ENCODE measurements at places on chromosomes 7 and 10.

DNA sequence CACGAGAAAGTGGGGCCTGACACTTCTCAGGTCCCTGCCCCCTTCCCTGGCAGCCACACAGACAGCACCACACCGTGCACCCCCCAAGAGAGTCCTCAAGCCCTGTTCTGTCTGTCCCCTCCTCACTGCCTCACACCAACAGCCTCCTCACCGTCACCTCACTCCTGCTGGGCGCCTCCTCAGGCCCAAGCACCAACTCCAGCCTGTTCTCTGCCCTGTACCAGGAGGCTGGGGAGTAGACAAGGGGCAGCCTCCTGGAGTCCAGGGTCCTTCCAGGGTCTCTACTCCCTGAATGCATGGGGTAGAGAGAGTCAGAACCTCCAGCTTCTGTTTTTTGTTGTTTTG, 26.9 kb upstream of the ELN start:
- DNase-seq: no peak

DNA sequence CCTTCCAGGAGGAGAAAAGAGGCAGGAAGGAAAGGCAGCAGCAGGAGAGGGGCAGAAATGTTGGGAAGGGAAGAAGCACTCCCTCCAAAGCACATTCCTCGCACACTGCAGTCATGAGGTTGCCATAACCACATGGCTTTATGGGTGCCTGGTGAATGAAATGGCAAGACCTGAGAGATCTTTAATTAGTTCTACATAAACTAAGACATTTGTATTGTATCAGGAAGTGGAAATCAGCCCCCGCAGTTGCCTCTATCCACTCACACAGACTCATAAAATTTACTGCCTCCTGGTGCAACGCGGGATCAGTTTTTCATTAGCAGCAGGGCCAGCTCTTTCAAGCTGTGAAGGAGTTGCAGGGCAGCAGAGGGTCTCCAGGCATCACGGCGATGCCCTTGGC, 106.4 kb downstream of the COL13A1 start:
- no peak for DNase-seq

- no peak for DNase-seq
Measured at GRCh38 chr10:122099562-122099961, 110.6 kb downstream of the TACC2 start.

GRCh38 chr7:5354460-5355232, 69.0 kb downstream of the TNRC18 start:
- no peak for DNase-seq

GRCh38 chr7:130904031-130904757, 170.2 kb upstream of the KLF14 start:
- no peak for DNase-seq

GRCh38 chr10:28587970-28588290, 55.0 kb downstream of the WAC start:
- DNase-seq: no peak

- no peak for DNase-seq
Measured at GRCh38 chr7:127035203-127035849, 217.4 kb downstream of the GRM8 start.

- DNase-seq: peak; percentile 64
Measured at GRCh38 chr7:4067874-4068273, 614.2 kb upstream of the FOXK1 start.

GRCh38 chr7:120988591-120989256, at the start of gene CPED1:
TSS of gene CPED1 (plus strand) at chr7:120988711. CDS start at chr7:120989622, 911 bp downstream.
- no peak for DNase-seq

DNA sequence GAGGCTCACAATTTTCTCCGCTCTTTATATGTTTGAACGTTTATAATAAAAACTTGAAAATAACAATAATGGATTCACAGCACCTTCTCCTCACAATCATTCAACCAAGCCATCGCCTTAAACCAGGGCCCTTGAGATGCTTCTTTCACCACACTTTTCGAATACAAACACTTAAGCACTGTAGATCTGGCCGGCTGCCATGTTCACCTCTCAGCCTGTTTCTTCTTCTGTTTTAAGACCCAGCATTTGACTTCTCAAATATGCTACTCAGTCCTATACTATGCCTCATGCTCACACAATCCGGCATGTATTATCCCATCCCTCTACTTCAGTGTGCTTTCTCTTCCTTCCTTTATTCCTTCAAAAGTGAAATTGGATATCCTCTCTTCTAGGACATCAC, 280.6 kb downstream of the TFEC start:
- DNase-seq: no peak

- DNase-seq: no peak
Measured at GRCh38 chr7:157807510-157807909, 470.7 kb downstream of the DNAJB6 start.

DNA sequence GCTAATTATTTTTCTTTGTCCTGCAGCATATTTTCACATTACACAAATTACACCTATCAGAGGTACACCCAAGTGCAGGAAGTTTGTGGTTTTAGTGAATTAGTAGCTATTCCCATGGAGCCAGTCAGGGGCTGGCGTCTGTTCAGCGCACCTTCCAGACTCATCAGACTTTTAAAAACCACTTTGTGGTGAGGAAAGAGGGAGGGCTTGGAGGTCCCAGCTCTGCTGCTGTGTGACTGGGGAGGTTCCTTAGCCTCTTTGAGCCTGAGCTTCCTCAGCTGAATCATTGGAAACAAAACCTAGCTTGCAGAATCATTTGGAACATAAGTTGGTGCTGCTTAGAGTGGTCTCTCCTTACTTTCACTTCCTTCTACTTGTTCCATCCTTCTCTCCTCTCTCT, 175.4 kb downstream of the SORCS3 start:
- DNase-seq: no peak

GRCh38 chr10:31927565-31927883, 1.1 kb downstream of the ARHGAP12 start:
- no peak for DNase-seq

DNA sequence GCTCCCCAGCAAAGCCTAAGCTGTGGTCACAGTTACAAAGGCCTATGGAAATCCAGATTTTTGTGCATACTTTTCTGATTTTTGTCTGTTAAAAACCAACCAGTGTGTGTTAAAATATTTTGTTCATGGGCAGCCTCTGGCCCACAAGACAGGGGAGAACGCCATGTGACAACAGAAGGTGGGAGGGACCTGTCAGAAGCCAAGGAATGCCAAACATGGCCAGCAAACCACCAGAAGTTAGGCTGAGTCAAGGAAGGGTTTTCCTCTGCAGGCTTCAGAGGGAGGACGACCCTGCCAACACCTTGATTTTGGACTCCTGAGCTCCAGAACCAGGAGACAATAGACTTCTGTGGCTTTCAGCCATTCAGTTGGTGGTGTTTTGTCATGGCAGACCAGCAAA, 127.3 kb downstream of the CUL2 start:
- DNase-seq: no peak

GRCh38 chr7:50421043-50421442, 29.1 kb downstream of the FIGNL1 start:
- DNase-seq: no peak

GRCh38 chr10:126841341-126841895, 63.8 kb upstream of the DOCK1 start:
- DNase-seq: no peak

- no peak for DNase-seq
Measured at GRCh38 chr10:20890009-20890408, 7.1 kb downstream of the NEBL start.

- no peak for DNase-seq
Measured at GRCh38 chr10:110215286-110216170, 8.1 kb downstream of the MXI1 start.

- DNase-seq: no peak
Measured at GRCh38 chr7:15459018-15459615, 102.7 kb downstream of the AGMO start.

- DNase-seq: no peak
Measured at GRCh38 chr10:42738679-42739078, 43.9 kb upstream of the BMS1 start.

GRCh38 chr10:102511583-102512274, 8.0 kb downstream of the SUFU start:
- no peak for DNase-seq

GRCh38 chr10:6204063-6204340, 1.3 kb downstream of the PFKFB3 start:
- no peak for DNase-seq

DNA sequence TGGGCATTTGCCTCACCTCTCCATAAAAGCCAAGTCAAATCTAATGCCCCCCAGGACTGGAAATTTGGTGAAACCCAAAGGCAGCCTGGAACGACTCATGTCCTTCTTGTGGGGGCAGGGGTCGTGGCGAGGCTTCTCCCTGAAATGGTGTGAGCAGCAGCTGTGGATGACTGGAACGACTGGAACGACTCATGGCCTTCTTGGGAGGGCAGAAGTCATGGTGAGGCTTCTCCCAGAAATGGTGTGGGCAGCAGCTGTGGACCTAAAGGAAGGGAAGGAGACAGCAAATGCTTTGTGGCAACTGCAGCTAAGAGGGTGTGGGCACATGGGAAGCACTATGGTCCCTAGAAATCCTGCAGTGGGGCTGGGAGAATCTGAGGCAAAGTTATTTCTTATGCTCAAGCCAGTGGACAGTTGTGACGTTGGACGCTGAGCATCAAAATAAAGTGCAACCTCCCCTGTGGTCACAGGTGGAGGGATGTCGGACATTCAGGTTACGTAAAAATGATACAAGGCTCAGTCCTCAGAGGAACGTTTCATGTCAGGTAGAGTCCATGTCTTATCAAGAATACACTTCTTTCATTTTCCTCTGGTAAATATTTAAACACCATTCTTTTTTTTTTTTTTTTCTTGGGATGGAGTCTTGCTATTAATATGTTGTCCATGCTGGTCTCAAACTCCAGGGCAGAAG, 107.0 kb upstream of the KIF5B start:
- no peak for DNase-seq

DNA sequence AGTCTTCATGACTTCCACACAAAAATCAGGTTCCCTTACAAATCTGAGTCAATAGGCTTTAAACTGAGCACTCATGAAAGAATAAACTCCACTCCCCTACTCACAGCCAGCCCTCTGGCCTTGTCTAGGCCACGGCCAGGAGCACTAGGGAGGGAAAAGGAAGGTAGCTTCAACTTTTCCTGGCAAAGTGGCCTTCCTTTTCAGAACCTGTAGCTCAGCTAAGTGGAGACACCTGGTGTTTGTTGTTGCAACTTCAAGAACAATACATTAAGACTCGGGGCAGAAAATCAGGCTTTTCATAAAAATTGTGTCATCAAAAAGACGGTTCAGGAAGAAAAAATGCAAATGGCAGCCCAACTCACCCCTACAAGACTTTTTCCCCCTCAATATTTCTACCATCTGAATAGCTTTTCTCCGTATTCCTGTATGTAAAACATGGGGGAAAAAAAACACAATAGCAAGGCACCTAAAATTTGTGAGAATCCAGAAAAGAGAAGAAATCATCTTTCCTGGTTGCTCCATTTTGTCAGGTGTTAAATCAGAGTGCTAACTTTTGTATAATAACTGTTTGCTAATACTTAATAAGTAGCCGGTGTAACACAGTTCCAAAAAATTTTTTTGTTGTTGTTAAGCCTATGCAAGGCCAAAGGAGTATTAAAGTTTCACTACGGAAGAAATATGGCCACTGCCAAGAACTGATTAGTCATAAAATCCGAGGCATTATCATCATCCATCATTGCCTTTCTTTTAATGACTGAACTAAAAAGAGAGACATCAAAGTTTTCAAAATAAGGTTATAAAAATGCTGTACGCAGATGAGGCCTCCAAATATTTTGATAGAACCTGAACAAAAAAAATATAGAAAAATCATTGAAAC, 66.2 kb upstream of the ARID5B start:
- no peak for DNase-seq

DNA sequence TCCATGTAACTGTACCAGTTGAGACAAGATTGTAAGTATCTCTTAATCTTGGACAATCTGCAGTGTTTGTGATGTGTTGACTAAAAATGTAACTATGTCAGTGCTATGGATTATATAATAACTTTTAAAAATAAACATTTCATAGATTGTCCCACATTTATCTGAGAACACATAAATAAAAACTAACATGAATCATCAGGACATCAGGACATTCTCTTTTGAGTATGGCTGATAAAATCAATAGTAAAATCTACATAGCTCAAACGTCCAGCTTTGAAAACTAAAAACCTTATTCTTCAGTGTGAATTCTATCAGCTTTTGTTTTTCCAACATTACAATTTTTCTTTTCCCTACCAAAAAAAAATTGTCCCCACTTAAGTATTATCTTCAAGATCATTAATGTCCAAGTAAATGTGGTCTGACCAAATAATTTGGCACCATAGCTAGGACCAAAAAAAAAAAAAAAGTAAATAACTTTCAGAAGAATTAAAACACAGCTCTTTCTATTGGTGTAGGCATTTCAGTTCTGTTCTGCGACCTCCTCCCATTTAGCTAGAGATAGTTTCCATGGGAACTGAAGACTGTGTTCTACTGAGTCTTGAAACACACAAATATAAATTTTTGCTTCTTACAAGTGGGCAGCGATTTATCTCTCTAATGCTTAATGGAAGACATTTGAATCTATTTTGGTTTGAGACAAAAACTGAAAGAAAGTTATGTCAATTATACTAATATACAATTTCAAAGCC, 123.0 kb upstream of the SGCE start:
- no peak for DNase-seq

- no peak for DNase-seq
Measured at GRCh38 chr7:95264363-95264891, 59.9 kb downstream of the PON1 start.

DNA sequence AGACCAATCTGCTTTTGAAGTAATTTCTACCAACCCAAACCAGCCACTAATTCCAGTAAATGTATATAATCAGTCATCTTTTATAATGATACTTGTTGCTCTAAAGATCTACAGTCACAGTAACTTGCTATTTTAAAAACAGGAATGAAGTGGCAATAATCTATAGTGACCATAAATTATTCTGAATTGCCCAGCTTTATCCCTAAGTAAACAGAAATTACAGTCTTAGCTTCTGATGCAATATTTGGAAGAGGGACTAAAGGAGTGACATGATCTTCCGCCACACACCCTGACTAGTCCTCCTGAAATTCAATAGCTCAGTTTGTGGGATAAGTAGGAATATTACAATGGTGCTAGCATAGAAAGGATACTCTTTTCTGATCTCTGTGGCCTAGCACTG, 96.1 kb downstream of the ATE1 start:
- no peak for DNase-seq

DNA sequence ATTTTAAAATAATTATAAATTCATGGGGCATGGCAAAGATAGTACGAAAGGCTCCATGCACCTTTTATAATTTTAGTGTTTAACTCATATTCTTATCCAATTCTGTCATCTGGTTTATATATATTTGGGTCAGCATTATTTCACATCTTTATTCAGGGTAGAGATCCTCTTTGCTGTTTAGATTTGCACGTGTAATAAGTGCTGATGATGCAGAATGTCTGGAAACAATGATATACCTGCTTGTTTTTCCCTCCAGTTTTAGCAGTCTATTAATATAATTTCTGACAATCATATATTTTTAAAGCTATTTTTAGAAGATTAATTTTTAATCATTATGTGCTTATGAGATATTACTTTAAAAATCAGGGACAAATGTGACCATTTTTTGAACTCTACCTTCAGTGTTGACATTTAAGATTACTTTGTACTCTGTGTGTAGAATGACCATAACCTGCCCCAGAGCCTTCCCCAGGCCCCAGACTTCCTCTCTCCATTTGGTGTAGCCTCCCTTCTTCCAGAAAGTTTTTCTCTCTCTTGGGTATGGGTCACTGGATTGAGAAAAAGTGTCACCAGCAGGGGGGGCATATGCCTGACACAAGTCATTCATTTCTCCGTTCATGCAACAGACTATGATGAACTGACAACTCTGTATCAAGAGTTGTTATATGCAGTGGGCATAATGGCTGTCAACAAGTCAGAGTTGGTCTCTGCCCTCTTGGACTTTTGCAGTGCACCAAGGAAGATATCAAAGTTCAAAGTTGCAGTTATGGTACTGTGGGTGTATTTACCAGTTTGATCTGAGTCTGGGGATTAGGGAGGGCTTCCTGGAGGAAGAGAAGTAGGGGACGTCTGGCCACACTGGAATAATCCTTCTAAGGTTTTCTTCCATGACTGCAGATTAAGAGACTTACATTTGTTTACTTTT, 192.6 kb upstream of the CCDC6 start:
- no peak for DNase-seq
